T-helper 17 cell (primary cell): ENCODE measurements at places on chromosomes 12 and 14.

DNA sequence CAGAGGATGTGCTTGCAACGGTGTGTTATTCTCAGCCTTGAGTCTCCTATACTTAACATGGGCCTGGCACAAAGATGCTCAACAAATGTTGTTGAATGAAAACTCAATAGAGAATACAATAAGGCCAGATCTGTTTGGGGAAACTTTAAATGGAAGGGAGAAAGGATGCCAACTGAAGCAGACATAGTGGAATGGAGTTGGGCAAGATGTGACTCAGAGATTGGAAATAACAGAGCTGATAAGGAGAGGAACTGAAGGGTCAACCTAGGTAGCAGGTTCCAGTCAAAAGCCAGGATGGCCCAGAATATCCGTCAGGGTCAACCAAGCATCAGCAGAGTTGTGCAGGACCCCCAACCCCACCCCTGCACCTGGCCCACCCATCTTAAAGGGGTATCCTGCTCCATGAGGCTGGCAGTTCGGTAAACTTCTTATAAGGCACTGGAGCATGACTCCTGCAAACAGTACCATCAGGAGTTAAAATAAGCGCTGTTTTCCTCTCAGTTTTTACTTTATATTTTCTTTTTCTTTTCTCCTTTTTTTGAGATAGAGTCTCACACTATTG is 1.1 kb upstream of the BCDIN3D start:
- DNase-seq: no peak

DNA sequence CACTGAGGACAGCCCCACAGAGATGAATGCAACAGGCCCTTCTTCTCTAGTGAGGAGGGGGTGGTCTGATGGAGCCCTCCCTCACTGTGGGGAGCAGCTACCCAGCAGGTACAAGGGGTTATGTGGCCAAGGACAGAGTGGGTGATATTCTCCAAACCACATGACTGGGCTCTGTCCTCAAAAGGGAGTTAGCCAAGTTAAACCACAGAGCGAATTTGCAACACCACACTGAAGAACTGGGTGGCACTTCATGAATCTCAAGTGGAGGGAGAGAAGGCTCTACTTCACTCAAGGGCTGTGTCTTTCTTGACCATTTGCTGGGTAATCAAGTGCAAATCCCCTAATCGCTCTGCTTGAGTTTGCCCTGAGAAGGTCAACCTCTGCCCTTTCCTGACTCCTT is 12.5 kb downstream of the GPR68 start:
- DNase-seq: no peak

DNA sequence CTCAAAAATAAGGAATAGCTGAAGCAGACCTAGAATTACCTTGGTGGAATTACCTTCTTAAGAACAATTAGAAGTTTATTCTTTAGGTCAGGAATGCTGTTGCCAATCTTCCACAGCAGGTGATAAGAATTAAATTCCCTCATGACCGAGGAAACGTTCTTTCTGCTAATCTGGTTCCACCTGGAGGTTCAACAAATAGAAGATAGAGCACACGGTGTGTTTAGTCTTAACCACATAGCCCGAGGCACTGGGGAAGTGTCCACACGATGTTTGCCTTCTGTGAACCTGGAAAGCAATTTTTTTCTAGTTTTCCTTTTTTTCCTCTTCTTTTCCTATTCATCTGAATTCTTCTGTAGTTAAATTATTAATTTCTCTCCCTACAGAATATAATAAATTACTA is 906.9 kb downstream of the NRXN3 start:
- DNase-seq: no peak

DNA sequence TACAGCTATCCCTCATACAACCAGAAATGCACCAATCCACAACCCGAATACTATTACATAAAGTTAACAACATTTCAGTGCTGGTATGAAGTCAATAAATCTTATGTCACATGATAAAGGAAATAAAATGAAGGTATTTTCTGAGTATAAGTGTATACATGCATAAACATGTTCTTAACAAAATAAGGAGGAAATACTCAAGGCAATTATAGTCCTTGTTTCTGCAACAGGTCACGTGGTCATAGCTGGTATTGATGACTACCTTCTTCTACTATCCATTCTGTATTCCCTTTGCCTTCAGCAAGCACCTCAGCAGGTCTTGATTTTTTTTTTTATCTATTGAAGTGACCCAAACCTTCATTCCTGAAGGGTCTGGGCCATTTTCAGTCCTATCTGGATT is 675.6 kb downstream of the RPL10L start:
- DNase-seq: no peak

GRCh38 chr12:2267703-2268470 is 215.1 kb downstream of the CACNA1C start:
- DNase-seq: no peak

DNA sequence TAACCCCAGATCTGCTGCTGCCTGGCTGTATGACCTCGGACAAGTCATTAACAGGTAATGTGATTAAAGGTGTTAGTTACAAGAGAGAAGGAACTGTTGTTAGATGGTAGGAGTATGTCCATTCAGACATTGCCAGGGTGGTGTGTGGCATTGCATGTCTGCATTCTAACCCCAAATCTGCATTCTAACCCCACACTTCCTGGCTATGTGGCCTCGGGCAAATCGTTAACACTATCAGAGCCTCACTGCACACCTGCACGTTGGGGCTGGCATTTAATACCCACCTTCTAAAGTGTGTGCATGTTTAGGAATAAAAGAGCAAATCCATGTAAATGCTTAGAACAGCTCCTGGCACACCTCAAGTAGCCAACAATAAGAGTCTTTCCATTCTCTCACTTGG is 46.4 kb downstream of the CHST11 start:
- no peak for DNase-seq

DNA sequence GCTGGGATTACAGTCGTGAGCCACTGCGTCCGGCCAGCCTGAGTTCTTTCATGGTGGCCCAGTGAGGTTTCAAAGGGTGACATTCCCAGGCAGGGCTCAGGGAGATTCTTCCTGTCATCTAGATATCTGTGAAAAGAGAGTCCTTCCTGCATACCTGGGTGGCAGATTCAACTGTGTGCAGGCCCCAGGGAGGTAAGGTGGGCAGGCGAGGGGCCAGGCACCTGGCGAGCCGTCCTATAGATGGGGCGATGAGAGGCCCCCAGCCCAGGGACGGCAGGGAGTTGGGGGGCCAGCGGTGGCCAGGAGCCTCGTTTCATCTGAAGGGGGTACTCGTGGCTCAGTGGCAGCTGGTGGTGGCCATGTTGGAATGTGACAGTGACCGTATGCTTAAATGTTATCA is 7.1 kb upstream of the EP400 start:
- no peak for DNase-seq

- no peak for DNase-seq
These were observed 812.4 kb downstream of the NRXN3 start for GRCh38 chr14:78982551-78982950.

GRCh38 chr12:41407232-41407799 is 219.2 kb downstream of the PDZRN4 start:
- no peak for DNase-seq

- no peak for DNase-seq
These were observed 449.1 kb upstream of the SOX5 start for GRCh38 chr12:24398605-24399004.

- DNase-seq: no peak
These were observed 15.0 kb upstream of the NEDD1 start for GRCh38 chr12:96892104-96892503.

DNA sequence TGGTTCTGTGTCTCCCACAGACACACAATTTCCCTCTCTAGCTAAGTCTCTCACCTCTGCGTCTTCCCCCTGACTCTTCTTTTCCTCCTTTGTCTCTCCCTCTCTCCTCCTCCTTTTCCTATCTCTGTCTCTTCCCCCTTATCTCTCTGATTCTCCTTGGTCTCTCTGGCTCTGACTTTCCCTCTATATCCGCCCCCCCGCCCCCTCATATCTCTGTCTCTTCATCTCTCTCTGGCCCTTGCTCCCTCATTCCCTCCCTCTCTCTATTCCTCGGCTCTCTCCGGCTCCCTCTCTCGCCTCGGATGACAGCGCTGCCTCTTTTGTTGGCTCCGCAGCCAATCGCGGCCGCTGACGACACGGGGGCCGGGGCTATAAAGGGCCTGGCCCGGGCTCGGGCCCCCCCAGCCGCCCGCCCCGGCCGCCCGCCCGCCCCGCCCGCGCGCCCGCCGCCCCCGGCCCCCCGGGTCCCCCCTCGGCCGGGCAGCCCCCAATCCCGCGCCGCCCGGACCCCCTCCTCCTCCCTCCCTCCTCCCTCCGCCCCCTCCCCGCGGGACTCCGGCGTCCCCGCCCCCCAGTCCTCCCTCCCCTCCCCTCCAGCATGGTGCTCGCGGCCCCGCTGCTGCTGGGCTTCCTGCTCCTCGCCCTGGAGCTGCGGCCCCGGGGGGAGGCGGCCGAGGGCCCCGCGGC is at the start of gene GDF11:
GDF11 (plus strand) TSS at position 404 of the 687 bp plus-strand sequence; CDS start at position 599, 195 bp downstream.
- DNase-seq: peak; percentile 68

DNA sequence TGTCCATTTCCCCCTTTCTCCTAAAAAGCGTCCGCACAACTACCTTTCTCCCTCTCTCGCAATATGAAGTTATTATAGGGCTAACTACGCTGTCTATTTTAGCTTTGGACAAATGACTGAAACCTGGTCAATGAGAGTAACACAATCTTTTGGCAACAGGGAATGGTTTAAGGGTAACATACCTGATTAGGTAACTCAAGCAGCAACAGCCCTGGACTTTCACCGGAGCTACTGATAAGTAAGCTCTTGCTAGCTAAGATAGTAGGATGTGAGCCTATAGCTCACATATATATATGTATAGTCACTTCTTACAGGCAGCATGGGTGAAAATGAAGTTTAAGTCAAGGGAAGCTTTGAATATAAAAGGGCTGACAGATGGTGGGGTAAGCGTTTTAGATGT is 313.0 kb downstream of the CEP128 start:
- no peak for DNase-seq

DNA sequence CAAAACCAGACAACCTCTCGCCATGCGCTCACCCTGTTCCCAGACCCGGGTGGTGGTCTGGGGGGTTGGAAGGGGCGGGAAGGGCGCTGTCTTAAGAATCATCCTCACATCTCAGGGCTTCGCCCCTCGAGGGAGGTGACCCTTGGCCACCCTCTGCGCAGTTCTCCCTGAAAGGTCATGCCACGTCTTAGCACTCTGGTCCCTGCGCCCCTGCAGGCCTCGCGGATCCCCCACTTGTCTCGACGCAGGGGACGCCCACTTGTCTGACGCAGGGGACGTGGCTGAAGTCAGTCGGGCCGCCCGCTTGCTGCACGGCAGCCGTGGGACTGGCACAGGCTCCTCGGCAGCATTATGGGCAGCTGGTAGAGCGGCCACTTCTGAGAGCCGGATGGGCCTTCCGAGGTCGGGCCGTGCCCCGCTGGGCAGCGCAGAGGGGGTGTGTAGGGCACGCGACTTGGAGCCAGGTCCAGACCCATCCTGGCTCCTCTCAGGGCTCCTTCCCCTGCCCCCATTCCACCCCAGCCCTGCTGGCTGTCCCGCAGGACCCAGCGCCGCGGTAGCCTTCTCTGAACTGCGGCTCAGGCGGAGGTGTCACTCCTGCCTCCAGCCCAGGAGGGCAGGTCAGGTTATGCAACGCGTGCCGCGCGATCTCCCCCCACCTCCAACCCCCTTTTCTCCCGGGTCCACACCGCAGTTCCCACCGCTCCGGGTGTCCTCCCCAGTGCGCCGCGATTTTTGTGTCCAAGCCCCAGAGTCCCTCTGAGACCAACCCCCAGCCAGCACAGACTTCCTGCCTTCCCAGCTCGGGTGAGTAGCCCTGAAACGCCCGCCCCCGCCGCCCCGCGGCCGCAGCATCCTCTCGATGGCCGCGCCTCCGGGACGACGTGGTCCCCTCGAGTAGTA is 40.9 kb upstream of the CAPRIN2 start:
- no peak for DNase-seq

- no peak for DNase-seq
These were observed 68.9 kb downstream of the ESR2 start for GRCh38 chr14:64225151-64225757.

DNA sequence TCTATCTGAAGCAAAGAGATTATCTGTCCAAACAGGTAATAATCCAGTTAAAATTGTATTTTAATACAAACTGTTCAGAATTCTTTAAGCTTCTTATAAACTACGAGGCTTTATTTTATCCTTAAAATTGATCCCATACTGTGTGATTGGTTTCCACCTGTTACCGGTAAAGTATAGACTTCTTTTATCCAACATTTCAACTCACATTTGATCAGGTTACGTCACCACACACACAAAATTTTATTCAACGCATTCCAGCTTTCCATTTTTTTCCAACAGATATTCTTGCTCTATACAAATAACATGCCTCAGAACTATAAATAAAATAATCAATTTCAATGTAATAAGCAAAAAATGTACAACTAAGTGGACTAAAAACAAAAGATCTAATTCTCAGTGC is 4.5 kb downstream of the NOVA1 start:
- DNase-seq: no peak

GRCh38 chr12:113634982-113635381 is 163.3 kb upstream of the LHX5 start:
- DNase-seq: no peak

GRCh38 chr12:104562763-104563162 is 106.0 kb downstream of the CHST11 start:
- DNase-seq: no peak

DNA sequence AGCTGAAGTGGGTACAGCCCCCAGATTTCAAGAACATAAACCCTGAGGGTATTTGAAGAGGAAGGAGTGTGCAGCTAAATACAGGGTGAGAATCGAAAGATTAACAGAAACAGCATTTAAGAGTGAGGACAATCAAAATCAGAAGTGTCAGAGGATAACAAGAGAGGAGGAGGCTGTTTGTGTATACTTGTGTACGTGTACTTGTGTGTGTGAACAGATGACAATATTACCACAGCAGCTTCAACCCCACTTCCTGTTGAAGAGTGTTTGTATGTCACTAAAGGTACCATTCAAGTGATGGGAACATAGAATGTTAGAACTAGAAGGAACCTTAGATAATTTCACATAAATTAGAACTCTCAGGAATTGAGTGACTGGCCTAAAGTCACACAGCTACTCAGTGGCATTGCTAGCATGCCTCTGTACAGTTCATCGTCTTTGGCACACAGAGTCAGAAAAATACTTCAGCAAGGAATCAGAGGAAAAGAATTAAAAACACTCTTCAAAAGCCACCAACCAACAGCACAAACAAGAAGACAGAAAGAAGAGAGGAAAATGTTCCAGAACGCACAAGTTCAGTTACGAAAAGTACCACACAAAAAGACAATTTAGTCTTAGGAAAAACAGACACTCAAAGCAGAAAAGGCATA is 164.3 kb upstream of the BCL2L14 start:
- no peak for DNase-seq

- no peak for DNase-seq
These were observed 288.6 kb downstream of the PDZRN4 start for GRCh38 chr12:41476499-41477439.

- no peak for DNase-seq
These were observed 4.6 kb upstream of the LRP1-AS start for GRCh38 chr12:57151741-57152630.

- DNase-seq: no peak
These were observed 75.5 kb downstream of the AVPR1A start for GRCh38 chr12:63075376-63076060.

GRCh38 chr12:68831272-68831671 is 23.3 kb downstream of the MDM2 start:
- no peak for DNase-seq
